HT-29 (cell line): ENCODE measurements at places on chromosomes 5 and 9.

- DNase-seq: no peak
Observed at GRCh38 chr5:140275837-140276236, 27.1 kb downstream of the PFDN1 start.

DNA sequence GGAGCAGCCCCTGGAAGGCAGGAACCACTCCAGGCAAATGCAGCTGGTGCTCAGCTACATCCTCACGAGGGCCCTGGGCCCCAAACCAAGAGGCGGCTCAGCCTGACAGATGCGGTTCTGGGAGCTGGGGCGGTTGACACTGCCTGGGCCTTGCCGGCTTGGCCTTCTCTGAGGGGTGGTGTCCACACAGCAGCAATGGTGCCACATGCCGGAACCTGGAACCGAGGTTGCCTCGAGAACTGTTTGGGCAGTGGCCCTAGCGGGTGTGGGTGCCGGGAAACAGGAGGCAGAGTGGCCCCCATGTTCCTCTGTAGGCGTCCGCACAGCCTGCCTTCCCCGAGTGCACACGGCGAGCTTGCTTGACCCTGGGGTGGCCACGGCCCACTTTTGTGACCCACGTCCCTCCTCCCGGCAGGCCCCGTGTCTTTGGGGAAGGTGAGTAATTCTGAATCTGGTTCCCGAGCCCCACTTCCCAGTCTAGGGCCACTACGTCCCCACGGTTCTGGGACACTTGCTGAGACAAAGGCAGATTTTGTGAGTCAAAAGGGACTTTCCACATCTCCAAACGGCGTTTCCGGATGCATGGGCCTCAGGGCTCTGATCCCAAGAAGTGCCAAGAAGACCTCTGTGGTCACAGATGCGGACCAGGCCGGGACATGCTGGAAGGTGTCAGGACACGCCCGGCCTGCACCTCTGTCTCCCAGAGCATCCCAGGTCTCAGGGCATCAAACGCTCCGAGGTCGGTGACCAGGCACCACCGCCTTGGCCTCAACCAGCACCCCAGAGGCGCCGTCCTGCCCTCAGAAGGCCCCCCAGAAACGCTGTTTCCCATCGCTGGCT, 27.7 kb upstream of the SLC12A7 start:
- no peak for DNase-seq

- no peak for DNase-seq
Observed at GRCh38 chr5:107968406-107968843, 297.7 kb upstream of the EFNA5 start.

GRCh38 chr5:93088592-93089389, 492.2 kb downstream of the NR2F1-AS1 start:
- no peak for DNase-seq

- peak; percentile 57 for DNase-seq
Observed at GRCh38 chr5:61322738-61323725, 9.0 kb upstream of the ZSWIM6 start.

- peak; percentile 84 for DNase-seq
Observed at GRCh38 chr9:108272349-108272899, 583.4 kb downstream of the ACTL7B start.

GRCh38 chr5:760363-761058, 24.0 kb downstream of the ZDHHC11B start:
- DNase-seq: no peak

GRCh38 chr5:109986726-109987125, 297.0 kb downstream of the MAN2A1 start:
- DNase-seq: no peak
